Epithelial cell of proximal tubule (primary cell): ENCODE measurements at places on chromosomes 2 and 18.

- no peak for DNase-seq
Observed at GRCh38 chr2:239425631-239426030, 24.8 kb upstream of the HDAC4 start.

GRCh38 chr18:21458310-21458709 is 142.2 kb downstream of the ESCO1 start:
- DNase-seq: no peak

DNA sequence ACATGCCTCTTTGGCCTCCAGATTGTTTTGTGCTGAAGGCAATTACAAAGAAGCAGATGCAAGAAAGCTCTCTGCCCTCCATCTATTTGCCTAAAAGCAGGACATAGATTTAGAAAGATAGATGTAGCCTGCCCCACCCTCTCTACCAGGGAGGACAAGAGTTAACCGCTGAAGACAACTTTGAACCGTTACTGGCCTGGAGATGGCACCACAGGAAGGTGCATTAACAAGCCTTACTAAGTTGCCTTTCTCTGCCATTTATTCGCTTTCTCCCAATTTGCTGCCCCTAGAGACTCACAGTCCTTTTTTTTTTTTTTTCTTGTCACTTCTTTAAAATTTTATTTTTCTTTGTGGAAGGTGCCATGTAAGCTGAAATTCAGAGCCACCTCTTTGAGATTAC is 28.8 kb upstream of the RMDN2 start:
- DNase-seq: no peak

- no peak for DNase-seq
Observed at GRCh38 chr2:101515477-101515876, 40.6 kb upstream of the RFX8 start.

- DNase-seq: no peak
Observed at GRCh38 chr2:47221039-47221438, 65.9 kb upstream of the STPG4 start.

- no peak for DNase-seq
Observed at GRCh38 chr2:7109533-7109885, 192.3 kb downstream of the RNF144A start.

DNA sequence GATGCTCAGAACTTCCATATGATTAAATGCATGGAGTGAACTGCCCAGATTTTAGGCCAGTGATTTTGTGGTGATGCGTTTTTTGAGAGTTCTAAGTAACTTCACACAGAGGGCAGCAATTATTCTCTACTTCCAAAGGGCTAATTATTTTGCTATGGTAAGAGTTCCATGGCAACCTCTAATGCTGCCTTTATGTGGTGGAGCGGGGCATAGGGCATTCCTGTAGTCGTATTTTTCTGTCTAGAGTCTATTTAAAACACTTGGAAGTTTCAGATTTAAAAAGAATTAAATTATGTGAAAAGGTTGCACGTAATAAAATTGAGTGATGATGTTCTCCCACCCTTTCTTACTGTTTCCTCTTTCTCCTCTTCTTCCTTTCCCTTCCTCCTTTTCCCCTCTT is 63.9 kb upstream of the EML6 start:
- DNase-seq: no peak

DNA sequence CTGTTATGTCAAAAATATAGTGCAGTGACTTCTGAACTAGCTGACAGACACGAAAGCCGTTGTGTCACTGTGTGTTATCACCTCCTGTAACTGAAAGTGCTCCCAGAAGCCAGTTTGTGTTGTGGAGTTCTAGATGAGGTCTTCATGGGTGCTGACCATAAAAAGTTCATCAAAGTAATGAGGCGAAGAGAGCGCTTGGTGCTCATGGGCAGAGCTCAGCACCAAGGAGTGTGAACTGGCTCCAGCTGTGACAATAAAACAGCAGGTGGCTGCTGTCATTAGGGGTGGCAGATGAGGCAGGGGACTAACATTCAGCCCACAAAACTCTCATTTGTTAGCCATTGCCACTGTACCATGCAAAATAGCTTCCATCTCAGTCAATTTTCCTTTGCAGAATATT is 151.1 kb downstream of the ZNF407 start:
- DNase-seq: no peak

DNA sequence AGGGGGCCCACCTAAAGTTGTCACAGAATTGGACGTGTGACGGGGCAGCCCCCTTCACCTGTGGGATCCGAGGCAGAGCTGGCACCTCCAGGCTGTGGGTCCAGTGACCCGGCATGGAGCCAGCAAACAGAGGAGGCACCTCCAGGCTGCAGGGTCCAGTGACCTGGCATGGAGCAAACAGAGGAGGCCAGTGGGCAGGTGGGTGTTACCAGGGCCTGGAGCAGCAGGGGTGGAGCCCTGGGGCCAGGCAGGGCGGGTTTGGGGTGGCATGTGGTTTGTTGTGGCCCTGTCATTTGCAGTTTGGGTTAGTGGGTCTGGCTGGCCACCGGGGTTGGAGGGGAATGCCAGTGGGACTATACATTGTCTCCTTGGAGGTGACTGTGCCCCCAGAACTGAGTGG is 68.2 kb downstream of the HPCAL1 start:
- DNase-seq: no peak

GRCh38 chr2:112154246-112155117 is 16.3 kb downstream of the FBLN7 start:
- DNase-seq: no peak

DNA sequence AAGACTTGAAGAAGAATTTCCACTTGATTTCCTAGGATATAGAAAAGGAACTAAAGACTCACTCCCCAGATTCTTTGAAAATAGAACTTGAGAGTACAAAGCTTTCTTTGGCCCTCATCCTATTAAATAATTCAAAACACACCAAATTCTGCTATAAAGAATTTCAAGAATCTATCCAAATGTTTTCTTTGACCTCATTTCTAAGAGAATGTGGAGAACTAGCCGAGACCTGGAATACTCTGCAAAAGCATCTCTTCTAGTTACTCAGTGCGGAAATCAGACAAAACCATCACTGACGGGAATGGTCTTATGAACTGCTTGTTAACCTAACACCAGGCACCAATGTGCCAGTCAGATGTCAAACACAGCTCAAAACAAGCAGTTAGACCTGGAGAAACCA is 44.2 kb upstream of the ARL5A start:
- DNase-seq: no peak

GRCh38 chr2:15893689-15894480 is 46.5 kb upstream of the MYCN start:
- DNase-seq: no peak
